ENCODE measurements at places on chromosomes 1 and 21.

- DNase-seq = no peak
Measured at GRCh38 chr1:180168786-180169639, 14.3 kb downstream of the QSOX1 start.

DNA sequence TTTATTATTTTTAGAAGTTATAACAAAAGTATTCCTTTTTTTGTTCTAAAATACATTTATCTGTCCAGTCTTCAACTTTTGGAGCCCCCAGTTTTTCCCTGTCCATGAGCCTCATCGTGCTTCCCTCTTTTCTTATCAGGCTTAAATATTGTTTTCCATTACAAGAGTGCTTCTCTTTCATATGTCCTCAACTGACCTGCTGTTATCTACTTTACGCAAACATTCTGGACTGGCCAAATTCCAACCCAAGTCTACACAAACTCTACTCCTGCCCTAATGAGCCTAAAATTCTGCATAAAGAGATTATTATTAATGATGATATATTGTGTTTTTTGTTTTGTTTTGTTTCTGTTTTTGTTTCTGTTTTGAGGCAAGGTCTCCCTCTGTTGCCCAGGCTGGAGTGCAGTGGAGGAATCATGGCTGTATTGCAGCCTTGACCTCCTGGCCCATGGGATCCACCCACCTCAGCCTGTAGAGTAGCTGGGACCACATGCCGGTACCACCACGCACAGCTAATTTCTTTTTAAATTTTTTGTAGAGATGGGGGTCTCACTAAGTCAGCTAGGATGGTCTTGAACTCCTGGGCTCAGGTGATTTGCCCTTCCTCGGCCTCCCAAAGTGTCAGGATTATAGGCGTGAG lies 318.8 kb upstream of the NEGR1 start:
- DNase-seq = no peak

GRCh38 chr1:77509898-77510297 lies 172.6 kb downstream of the ZZZ3 start:
- DNase-seq = no peak

GRCh38 chr1:94384485-94385265 lies 33.5 kb upstream of the ABCD3 start:
- DNase-seq = no peak

DNA sequence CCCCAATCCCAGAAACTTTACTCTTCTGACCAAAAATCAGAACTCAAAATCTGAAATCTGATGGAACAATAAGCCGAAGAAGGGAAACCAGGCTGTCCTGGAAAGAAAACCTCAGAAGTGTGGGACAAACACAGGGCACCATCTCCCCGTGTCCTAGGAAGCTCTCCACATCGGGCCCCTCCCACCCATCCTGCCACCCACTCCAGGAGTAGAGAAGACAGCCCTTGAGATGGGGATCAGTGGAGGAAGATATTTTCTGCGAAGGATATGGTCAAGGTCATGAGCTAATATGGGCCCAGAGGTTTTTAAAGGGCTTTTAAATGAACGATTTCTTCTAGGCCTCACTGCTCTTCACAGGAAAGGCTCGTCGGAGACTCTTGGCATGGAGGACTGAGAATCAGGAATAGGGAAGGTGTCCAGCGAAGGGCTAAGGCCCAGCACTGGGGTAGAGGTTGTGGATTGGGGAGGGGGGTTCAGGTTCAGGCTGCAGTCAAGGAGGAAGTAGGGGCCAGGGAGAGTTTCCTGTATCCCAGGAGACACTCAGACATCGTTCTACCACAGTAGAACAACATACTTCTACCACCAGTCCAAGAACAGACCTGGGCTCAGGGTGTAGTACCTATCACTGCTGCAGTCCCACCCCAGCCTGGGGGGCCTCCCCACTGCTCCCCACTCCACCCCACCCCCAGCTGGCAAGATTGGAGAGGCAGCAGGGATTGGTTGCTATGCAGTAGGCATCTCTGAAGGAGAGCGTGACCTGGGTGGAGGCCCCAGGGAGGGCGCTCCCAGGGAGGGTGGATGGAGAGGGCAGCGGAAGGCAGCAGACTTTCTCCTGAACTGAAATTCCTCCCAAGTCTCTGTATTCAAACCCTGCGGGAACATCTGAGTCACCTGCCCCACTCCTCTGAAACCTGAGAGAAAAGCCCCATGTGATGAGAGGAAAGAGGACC lies 1.2 kb upstream of the S100A5 start:
- DNase-seq = no peak

DNA sequence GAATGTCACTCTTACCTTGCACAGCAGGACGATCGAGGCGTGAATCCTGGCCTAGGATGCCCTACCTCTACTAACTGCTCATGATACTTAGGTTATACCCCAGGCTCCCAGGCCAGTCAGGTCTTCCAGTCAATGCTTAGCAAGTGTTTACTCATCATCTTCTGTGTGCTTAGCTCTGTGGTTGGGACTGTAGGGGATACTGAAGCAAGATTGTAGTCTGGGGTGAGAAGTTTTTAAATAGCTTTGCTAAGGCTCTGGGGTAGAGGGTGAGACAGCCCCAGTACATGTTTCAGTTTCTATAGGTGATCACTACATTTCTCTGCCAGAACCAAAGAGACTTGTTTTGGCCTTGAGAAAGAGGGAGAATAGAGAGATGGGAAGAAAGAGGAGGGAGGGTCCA lies 250.8 kb upstream of the KIAA0040 start:
- no peak for DNase-seq

All from D721Med (cell line).